Fibroblast of gingiva (primary cell): ENCODE measurements at places on chromosomes 6 and 20.

DNA sequence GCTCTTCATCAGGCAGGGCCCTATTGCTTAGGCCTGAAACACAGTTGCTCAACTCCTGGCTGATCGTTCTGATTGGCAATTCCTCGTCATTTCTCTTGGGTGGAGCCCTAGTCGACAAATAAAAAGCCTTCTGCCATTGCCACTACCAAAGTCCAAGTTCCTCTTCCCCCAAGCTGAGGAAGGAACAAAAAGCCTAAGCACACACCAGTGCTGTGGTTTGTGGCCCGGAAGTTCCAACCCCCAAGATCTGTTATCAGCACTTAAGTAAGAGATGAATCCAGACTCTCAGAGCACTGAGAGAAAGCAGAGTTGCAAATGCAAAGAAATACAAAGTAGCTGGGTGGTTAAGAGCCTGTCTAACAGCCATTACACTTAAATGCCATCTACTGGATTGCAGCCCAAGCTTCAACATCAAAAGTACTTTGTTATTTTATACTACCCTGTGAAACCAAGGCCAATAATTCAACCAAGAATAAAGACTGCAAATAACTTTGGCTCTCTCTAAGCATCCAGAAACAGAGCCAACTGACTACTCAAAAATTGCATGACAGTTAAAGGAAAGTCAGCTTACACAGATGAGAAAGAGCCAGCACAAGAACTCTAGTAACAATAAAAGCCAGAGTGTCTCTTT is 1024.0 kb downstream of the GRIK2 start:
- no peak for DNase-seq

GRCh38 chr6:122615409-122615808 is 5.2 kb downstream of the PKIB start:
- no peak for DNase-seq

- DNase-seq = no peak
Measured at GRCh38 chr20:48717095-48717672, 110.6 kb downstream of the PREX1 start.

DNA sequence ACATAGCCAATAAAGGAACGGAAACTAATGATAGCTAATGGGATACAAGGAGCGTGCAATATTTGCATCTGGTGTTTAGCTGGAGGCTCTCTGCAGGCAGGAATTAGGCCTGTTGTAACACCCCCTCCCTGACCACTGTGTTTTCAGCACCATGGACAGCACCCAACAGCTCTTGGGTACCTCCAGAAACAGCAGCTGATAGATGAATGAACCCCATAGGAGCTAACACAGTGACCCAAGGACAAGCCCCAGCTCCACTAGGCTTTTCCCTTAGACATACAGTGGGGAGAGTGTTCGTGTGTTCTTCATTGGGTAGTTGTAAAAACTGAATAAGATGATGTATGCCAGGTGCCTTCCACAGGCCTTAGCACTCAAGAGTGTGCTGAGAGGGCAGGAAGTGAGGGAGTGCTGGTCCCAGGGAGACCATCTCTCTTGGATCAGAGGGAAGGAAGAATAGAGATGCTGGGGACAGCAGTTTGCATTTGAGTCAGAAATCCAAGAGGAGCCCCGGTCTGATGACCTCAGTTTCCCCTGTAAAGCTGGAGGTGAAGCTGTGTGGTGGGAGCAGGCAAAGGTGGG is 161.3 kb downstream of the PHACTR3 start:
- no peak for DNase-seq

- DNase-seq = no peak
Measured at GRCh38 chr6:170156448-170157375, 134.2 kb downstream of the DLL1 start.

DNA sequence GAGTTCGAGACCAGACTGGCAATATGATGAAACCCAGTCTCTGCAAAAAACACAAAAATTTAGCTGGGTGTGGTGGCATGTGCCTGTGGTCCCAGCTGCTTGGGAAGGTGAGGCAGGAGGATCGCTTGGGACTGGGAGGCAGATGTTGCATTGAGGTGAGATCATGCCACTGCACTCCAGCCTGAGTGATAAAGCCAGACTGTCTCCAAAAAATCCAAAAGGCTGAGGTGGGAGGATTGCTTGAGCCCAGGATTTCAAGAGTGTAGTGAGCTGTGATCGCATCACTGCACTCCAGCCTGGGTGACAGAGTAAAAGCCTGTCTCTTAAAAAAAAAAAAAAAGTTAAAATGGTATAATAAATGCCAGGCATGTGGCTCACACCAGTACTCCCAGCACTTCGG is 1.3 kb upstream of the PTCRA start:
- no peak for DNase-seq

DNA sequence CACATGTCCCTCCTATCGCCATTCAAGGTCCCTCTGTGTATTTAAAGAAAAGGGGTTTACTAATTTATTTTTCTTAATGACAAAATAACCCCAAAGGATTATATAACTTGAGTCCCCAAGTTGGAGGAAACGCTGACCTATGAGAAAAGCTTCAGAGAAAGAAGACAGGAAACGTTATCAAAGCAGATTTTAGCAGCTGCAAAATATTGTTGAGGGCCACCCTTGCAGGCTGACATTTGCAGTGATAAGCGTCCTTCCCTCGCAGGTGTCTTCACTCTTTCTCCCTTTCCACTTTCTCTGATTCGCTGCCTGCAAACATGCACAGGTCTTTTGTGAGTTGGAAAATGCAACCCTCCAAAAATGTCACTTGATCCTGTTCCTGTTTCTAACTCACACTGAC is 103.2 kb upstream of the RIPOR2 start:
- no peak for DNase-seq

- no peak for DNase-seq
Measured at GRCh38 chr6:124769811-124770544, 192.3 kb upstream of the RNF217 start.

GRCh38 chr20:41951615-41952014 is 333.4 kb upstream of the CHD6 start:
- DNase-seq = no peak

GRCh38 chr20:23550227-23550626 is 18.1 kb downstream of the CST9L start:
- DNase-seq = no peak
